Hematopoietic multipotent progenitor cell treated with erythropoietin and hydrocortisone succinate and interleukin-3 and kit ligand, for 17 days (in vitro differentiated cells): ENCODE measurements at places on chromosomes 4 and X.

DNA sequence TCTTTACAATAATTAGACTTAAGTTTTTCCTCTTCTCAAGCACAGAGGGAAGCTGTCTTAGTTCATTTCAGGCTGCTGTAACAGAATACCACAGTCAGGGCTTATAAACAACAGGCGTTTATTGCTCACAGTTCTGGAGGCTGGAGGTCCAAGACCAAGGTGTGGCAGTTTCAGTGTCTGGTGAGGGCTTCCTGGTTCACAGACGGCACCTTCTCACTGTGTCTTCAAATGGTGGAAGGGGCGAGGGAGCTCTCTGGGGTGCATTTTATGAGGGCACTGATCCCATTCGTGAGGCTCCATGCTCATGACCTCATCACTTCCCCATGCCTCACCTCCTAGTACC, 115.7 kb upstream of the MXRA5 start:
- DNase-seq = no peak

GRCh38 chr4:95551653-95552052, 2.9 kb upstream of the UNC5C start:
- no peak for DNase-seq

- DNase-seq = peak; percentile 42
These were observed 17.7 kb downstream of the OTUD5 start for GRCh38 chrX:48939524-48940228.

DNA sequence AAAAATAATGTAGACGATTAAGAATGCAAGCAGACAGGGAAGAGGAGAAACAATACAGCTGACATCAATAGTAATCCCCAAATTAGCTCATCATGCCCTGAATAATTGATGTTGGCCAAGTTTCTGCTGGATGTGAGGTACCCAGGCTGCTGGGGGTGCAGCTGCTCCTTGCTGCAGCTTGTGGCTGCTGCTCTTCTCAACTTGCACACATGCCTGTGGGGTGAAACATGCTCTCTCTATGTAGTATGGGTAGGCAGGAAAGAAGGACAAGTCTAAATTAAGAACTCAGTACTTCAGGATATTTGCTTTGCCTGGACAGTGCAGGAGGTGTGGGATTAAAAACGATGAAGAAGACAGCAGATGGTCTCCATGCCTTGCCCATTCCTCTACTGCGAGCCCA, 16.7 kb downstream of the EDA2R start:
- no peak for DNase-seq

GRCh38 chr4:3436048-3436797, 5.5 kb upstream of the HGFAC start:
- peak; percentile 47 for DNase-seq

DNA sequence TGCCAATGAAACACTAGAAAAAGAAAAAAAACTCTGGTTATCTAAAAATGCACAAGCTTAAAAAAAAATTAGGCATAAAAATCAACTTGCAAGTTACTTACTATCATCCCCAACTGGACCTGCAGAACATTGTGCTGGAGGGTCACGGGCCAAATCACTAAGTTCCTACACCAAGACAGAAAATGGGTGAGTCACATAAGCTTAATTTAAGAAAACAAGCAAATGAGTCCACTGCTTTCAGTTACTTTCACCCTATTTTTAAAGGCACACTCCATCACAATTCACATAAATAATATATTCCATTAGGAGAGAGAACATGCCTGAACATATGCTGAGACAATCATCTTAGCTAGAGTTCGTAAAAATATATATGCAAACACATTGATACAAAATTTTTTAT, 17.7 kb downstream of the UBE2D3 start:
- no peak for DNase-seq

DNA sequence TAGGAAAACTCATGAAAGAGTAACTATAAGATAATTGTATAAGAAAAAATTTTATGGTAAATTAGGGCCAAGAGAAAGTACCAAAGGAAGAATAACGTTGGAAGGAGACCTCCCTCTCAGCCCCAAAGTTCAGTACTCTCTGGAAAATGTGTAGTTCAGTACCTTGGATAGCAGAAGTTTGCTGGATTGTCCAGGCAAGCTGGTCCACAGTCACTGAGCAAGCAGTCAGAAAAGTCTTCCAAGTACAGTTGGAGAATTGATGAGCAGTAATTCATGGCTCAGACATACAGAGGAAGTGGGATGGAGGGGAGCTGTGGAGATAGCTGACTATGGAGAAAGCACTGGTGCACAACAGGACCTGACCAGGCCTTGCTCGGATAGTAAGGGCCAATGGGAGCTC, 598.2 kb upstream of the NDST4 start:
- DNase-seq = no peak

DNA sequence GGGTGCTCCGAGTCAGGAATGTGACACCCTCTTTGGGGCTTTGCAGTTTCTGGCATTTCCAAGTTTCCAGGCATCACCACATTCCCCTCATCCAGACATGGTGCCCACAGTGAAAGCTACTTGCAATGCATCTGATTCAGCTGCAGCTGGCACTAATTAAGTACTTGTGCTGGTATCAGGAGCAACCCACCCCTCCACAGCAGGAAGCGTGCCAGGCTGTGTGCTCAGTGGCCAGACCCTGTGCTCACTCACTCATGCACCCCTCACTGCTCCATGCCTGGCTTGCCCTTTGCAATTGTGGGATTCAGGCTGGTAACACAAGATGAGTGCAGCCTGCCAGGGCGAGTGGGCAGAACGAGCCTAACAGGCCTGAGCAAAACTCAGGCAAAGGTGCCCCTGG, 271.2 kb downstream of the EPHA5 start:
- no peak for DNase-seq

DNA sequence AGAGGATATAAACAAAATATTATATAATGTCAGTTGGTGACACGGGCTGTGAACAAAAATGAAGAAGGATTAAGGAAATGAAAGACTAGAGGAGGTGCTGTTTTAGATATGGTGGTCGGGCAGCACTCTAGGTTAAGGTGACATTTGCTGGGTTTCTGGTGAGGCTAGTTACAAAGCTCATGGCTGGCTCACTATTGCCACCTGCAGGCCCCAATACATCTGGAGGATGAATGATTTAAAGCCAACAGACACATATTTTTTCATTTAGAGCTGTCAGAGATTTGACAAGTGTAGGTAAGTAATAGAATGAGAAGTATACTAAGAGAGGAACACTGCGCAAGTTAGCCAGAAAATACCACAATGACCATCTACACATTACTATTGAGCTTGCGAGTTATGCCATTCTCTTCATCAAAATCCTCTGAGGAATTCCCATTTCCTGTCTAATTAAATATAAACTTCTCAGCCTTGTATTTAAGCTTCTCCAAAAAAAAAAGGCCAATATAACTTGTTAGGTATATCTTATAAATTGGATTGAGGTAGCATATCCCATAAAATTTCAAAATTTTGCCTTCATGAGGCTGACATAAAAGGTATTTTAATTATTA, 6.4 kb upstream of the FGG start:
- peak; percentile 31 for DNase-seq

- no peak for DNase-seq
These were observed 3.7 kb upstream of the GPR82 start for GRCh38 chrX:41720125-41720779.

- DNase-seq = no peak
These were observed 205.7 kb downstream of the CAMK2D start for GRCh38 chr4:113555868-113556267.

DNA sequence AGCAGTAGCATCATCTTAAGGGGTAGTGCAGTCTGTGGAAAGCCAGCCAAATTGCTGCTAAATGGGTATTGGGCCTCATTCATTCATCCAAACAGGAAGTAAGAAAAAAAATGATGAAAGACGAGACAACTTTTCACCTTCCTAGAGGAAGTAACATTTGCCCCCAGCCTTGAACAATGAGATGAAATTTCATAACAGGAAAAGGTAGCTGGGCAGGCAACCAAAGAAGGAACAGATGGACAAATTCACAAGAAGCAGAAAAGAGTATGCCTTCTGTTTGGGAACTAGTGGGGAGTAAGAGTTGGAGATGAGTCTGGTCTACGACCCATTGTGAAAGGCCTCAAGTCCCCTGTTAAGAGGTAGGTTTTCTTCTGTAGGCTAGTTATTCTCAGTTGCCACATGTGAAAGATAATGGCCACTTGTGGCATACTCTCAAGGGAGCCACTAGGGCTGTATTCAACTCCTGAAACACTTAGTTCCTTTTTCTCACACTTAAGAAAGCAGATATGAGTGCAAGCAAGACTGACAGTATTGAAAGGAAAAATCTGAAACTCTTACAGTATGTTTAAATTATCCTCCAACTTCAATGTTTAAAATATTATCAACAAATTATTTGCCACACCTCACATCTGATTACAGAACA, 190.4 kb downstream of the AR start:
- no peak for DNase-seq

GRCh38 chr4:87933337-87933736, 42.2 kb upstream of the SPP1 start:
- DNase-seq = no peak

DNA sequence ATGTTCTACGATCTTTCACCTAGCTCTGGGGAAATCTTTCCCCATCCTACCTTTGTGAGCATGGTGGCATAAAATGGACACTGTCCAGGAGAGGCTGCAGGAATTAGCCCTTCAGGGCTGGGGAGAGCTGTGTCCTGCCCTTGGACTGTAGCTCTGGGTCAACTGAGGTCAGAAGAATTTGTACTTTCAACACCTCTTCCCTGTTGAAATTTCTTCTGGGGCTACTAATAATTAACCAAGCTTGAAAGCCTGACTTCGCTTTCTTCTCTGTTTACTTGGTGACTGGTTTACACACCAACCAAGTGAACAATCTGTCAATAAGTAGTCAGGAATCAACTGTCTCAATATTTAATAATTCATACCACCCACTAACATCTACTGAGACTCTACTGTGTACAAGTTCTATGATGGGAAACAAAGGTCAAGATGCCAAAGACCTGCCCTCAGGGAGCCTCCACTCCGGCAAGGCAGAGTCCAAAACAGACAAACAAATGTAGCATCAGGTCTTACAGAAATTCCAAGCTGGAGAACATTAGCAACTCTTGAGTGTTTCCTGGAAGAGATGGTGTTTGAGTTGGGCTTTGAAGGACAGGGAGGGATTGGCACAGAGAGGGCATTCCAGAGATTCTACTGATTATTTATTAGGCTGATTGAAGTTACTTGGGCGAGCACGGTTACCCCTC, 113.1 kb downstream of the ENPP6 start:
- no peak for DNase-seq

- no peak for DNase-seq
These were observed 83.6 kb downstream of the STAG2 start for GRCh38 chrX:124045109-124045508.

DNA sequence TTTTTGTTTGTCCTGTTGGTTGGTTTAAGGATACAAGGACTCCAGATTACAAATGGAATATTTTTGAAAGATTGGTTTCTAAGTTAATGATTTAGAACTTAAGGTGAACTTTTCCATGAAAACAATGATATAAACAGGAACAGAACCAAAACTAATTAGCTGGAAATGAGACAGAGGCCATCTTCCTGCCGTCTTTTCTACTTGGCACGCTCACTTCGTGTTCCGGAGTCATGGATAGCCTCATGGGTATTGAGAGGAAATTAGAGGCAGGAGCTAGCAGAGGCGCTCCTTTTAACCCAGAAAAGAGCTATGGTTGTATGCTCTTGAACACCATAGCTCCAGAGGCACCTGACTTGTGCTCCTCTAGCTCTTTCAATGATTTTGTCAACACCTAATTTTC, 2.4 kb downstream of the FAM241A start:
- no peak for DNase-seq

GRCh38 chr4:10421344-10422055, 35.7 kb downstream of the ZNF518B start:
- no peak for DNase-seq

GRCh38 chr4:3192188-3192587, 56.8 kb upstream of the MSANTD1 start:
- DNase-seq = no peak

GRCh38 chrX:68443155-68443868, 10.0 kb upstream of the OPHN1 start:
- DNase-seq = no peak

DNA sequence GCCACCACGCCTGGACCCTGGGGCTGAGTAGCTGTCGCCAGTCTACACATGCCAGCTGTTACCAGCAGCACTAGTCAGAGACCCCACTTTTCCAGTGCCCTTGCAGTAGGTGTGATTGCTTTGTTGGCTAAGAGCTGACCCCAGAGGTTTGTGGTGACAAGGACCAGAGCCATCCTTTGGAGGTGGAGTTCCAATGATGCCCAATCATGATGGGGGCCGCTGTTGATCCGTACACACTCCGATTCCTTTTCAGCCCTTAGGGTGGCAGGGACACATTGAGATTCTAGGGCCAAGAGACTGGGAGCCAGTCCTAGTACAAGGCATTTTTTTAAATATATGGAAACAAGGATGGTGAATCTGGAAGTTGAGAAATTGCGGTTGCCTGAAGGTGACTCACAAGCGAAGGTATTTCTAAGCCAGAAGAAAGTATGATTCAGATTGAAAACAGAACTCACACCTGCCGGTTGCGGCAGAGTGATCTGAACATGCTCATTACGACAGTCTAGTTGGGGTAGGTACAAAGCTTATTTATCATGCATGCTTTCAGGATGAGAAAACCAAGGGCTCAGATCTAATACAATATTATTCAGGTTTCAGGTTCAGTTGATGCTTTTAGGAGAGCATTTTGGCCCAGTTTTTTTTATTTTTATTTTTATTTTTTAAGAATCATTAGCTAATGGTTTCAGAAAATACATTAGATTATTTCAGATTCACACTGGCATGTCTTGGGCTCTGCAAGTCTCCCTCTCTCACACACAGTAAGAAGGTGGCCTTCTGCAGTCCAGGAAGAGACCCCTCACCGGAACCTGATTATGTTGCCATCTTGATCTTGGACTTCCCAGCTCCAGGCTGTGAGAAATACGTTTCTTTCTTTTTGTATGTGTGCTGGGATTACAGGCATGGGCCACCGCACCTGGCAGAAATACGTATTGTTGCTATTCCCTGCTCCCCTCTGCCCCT, 43.4 kb downstream of the SHROOM2 start:
- DNase-seq = no peak

DNA sequence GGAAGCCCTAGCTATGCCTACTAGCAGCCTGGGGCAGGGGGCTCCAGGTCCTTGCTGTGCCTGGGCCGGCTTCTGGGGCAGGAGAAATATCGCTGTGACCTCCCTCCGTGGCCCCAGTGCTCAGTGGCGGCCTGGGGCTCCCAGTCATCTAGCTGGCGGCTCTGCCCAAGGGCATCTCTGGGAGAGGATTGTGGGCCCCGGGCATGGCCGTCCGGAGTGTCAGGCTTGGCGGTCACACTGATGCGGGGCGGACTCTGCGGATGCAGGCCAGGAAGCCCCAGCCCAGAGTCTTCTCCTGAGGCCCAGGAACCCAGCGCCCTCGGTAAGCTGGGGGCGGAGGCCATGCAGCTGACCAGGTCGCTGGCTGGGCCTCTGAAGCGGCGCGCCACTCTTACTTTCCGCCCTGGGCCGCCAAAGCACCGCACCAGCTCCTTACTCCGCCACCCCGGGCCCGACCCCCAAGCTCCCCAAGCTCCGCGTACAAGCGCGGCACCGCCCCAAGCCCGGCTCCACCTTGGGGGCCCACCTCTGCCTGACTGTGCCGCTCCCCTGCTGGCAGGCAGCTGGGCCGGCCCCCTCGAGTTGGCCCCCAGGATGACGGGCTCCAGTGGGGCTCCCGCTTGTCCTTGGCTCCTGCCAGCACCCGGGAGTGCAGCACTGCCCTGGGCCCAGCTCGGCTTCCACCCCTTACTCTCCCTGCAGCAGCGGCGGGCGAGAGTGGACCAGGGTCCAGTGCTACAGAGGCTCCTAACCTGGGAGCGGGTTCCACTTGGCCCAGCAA, 720.0 kb downstream of the PCDH18 start:
- DNase-seq = no peak

GRCh38 chr4:152652102-152652501, 27.7 kb downstream of the TMEM154 start:
- no peak for DNase-seq

GRCh38 chr4:102627831-102628523, 126.8 kb downstream of the NFKB1 start:
- no peak for DNase-seq
